ENCODE measurements at places on chromosomes 4 and X.

DNA sequence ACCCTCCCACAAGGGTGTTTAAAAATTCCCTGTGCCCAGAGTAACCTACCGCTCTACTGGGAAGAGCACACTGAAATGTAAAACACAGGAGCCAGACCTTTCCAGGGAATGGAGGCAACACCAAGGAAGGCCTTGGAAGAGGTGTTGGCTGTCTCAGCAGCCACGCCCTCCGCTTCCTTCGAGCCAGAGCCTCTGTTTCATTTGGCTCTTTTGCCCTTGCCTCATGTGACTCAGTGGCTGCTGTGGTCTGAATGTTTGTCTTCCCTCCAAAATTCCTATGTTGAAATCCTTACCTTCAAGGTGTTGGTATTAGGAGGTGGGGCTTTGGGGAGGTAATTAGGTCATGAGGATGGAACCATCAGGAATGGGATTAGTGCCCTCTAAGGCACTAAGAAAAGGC, 11.3 kb downstream of the SCD5 start:
- no peak for DNase-seq

- no peak for DNase-seq
Observed at GRCh38 chr4:120714417-120715010, 208.0 kb downstream of the PRDM5 start.

DNA sequence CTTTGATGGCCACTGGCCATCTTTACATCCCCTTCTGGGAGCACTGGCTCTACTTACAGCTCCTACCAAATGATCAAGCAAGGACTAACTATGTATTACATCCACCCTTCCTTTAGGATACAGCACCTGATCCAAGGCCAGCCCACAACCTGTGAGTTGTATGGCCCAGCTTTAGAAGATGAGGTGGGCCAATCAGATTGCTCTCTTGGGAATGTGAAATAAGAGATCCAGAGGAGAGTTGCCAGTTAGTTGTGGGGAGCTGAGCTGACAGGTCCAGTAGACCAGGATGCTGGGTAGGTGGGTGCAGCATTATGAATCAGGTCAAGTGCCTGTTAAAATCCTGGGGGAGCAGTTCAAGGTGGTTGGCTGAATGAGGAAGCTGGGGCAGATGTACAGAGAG, 111.5 kb downstream of the GNL3L start:
- no peak for DNase-seq

DNA sequence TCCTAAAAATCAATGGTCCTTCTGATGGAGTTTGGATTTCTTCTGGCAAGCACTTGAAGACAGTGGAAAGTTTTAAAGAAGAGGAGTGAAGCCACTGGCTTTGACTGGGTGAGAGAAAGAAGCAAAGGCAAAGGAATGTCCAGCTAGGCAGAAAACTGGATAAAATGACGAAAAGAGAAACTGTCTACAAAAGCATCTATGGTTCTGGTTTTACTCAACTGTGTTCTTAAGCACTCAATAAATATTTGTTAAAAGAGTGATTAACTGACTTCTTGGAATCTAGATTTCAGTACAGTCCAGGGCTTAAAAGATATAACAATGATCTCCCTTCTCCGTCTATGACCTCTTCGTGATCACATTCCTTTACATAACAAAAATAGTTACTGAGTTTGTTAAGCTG, 52.4 kb downstream of the PACRGL start:
- no peak for DNase-seq

DNA sequence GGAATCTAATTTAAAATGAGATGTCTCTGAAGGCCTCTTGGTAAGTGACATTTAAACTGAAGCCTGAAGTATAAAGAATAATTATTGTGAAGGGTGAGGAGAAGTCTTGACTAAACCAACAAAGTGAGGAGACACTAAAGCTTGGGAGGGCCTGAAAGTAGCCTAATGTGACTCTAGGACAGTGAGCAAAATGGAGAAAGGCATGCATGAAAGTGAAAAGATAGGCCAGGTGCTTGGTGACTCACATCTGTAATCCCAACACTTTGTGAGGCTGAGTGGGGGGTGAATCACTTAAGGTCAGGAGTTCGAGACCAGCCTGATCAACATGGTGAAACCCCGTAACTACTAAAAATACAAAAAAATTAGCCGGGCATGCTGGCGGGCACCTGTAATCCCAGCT, 46.9 kb upstream of the SMARCAD1 start:
- no peak for DNase-seq

DNA sequence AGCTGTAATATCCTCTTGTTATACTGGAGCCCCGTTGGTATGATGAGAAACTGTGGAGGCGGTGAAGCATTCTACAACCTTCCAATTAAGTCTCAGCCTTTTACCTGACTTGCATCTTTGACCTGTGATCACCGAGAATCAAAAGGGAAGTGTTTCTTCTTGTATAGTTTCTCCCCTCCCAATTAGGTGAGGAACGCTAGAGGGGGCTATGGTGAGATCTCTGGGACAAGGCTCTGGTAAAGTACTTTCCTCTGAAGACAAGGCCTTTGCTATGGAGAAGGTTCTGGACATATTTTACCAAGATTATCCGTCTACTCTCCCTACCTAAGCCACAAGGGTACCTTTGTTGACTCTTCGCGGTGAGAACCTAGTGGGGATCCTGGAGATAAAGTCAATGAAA, 111.3 kb downstream of the CBLL2 start:
- no peak for DNase-seq

DNA sequence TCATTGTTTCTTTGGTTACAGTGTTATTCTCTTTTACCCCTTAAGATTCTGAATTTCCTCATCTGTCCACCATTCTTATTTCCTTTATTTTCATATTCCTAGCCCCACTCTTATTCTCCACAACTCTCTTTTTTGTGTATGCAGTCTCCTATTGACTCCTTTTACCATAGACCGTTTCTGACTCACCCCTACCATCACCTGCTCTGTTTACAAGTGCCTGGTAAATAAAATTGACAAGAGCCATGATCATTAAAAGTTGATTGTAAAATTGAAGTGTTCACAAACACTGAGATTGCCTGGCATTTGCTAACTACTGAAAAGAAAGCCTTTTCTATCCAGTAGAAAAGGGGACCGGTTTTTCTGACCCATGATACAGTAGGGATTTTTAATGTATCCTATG, 54.4 kb downstream of the MRPL1 start:
- no peak for DNase-seq

GRCh38 chr4:41509451-41509866, 28.5 kb upstream of the LIMCH1 start:
- no peak for DNase-seq

- no peak for DNase-seq
Observed at GRCh38 chr4:168900080-168900479, 110.0 kb downstream of the CBR4 start.

- no peak for DNase-seq
Observed at GRCh38 chr4:174592256-174592984, 70.1 kb upstream of the HPGD start.

DNA sequence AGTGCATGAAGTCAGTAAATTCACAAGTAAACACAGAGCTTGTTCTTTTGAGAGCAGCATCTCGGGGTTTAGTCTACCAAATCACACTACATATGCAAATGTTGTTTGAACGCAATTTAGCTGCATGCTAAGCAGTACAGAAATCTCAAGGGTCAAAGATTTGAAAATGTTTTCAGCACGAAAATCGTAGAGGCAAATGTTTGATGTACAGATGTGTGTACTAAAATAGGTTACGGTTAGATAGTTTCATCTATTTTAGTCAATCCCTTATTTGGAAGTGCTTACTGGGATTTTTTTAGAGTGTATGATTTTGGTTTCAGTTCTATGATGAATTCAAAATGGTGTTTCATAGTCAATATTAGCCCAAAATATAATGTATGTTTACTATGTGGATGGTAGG, 1928.2 kb upstream of the TENM3 start:
- DNase-seq, result no peak

DNA sequence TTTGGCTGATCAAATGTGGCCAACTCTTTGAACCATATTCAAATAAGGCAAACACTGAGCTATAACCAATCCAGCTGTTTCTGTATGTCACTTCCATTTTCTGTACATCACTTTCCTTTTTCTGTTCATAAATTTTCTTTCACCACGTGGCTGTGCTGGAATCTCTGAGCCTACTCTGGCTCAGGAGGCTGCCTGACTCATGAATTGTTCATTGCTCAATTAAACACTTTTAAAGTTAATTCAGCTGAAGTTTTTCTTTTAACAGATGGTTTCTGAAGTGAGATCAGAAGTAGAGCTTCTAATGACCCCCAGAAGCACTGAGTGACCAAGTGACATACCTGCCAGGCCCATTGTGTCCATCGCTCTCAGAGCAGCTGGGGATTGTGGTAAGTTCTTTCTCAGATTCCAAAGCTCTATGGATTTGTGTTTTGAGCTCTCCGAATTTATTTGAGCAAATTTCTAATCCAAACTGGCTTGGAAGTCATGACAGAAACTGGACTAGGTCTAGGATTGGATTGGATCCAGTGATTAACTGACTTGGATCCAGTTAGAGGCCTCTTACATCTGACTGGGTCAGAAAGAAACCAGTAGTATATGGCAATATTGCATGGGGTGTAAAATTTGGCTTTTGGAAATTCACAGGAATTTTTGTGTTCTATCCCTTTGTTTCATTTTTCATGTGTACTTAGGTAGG, 121.2 kb upstream of the BANK1 start:
- no peak for DNase-seq

- no peak for DNase-seq
Observed at GRCh38 chr4:11427121-11427996, 1.3 kb downstream of the HS3ST1 start.

GRCh38 chr4:75498041-75498440, 16.2 kb downstream of the RCHY1 start:
- no peak for DNase-seq

DNA sequence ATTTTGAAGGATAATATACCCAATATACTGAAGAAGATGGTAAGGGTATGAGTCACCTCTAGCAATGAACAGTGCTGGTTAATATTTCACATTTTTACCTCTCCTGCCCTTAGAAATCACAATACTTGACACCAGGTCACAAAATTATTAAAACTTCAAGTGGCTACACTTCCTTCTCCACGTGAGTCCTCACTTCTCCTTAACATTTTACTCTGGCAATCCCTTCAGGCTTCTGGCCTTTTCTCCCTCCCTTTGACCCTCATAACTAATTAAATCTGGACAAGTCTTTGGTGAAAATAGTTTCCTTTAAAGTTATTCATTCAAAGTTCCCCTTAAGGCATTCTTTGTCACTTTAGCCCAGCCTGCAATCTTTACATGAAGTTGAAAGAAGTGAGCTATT, 190.4 kb downstream of the UNC5C start:
- no peak for DNase-seq

DNA sequence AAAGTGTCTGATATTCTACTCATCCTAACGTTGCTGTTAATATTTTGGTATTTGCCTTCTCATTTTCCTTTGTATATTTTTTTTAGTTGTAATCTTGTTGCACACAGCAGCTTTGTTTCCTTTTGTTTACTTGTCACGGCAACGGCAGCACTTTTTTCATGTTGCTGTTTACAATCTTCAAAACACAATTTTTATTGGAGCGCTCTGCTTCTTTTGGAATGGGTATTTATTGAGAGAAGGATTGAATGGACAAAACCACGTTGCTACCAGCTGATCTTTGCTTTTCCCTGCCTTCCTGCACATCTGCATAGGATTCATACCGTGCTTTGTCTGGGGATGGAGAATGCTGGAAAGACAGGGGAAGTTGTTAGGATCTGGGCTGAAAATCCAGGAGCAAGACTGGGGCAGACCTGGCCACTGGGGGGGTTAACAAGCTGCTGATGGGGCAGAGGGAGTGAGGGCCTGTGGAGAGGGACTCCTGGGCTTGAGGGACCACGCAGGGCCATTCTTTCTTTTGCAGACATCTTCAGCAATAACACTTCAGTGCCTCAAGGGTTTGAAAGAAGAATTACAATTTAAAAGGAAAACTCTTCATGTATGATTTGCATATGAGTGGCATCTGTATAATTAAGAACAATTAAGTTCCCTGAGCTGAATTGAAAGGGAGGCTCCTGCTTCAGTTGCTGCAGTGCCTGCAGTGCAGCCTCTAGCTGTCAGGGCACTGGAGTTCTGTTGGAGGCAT, 69.8 kb downstream of the TMEM131L start:
- no peak for DNase-seq

DNA sequence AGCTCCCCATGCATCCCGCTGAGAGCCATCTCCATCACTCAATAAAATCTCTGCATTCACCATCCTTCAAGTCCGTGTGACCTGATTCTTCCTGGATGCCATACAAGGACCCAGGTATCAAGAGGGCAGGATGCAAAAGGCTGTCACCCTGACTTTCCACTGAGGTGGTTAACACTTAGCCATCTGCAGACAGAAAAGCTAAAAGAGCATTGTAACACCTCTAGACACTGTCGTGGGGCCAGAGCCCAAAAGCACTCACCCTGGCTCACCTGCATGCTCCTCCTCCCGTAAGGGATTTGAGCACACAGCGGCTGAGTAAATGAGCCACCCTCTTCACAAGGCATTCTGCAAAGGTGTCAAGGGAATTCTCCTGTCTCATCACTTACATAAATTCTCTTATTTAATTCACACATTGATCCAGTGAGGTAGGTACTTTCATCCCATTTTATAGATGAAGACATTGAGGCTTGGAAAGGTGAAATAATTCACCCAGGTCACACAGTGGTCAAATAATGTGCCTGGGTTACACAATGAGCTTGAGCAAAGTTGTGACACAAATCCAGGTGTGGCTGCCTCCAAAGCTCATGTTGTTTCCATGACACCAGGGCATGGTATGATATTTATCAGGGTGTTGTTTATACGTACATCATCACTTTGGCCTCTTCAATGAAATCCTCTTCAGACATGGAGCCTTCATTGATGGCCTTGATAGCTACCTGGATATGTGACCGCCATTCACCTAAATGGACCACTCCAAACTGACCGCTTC, 48.0 kb downstream of the TXK start:
- DNase-seq, result no peak

DNA sequence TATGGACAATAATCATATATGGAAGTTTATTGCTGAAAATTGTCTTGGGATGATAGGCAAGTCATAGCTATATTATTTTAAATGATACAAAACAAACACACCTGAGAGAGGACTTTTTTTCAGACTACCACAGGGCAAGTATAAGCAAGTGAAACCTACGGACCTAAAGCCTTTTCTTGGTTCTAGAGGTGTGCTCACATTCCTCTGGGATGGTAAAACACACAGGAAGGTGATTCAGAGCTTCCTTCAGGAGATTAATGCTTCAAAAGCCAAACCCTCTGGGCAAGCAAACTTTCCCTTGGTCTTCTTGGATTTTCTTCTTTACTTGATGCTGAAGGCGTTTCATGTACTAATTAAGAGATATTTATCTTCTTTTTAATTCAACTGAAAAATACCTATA, 60.1 kb upstream of the ACSL4 start:
- DNase-seq, result no peak

- DNase-seq, result no peak
Observed at GRCh38 chr4:155639704-155640523, 26.7 kb upstream of the GUCY1A1 start.
